ENCODE measurements at places on chromosomes 7 and 10.

DNA sequence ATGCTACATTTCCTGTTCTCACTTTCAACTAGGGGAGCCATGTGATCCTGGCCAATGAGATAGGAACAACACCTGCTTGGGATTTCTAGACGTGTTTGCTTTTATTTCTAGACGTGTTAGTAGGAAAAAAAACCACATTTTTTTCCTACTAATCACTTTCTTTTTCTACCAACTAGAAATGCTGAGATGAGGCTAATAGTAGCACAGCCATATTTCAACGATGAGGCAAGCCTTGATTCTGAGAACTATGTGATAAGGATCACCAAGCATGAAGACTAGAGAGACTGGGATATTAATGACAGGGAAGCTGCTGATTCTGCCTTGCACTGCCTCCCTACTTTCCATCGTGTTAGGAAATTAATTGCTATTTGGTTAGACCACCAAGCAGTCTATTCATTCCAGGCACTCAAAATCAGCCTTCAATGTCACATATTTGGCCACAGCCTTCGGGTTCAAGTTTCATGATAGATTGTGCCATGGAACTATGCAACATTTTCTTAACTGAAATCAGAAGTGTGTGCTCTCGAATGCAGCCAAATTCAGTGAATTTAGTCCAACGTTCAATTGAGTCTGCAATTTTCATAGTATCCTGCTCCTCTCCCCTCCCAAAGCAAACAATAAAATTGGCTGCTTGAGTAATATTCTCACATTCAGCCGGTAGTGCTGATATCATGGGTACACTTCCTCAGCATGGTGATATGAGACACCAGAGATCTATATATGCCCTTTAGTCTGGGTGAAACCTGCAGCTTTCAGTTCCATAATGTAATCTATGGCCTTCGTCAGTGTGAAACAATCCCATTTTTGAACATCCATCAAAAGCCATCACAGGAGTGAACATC lies 98.1 kb downstream of the GPR37 start:
- DNase-seq, result no peak

- DNase-seq, result peak; percentile 49
Observed at GRCh38 chr7:142496545-142496991, 238.7 kb upstream of the PRSS58 start.

GRCh38 chr7:25424113-25424512 lies 195.8 kb upstream of the NPVF start:
- no peak for DNase-seq

DNA sequence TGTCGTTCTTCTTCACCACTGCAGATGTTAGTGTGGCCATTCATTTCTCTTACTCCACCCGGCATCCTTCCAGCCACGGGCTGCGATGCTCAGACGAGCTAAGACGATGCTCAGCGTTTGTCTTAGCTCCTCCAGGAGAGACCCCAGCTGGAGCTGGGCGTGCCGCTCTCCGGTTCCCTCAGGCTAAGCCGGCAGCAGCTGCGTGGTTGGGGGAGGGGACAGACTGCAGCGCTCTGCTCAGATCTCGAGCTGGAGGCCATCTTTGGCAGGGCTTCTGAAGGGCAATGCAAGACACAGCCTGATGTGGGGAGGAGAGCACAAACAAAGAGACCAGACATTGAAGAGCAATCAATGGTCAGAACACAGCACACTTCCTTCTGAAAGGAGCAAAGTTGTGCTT lies 4.8 kb downstream of the INA start:
- peak; percentile 17 for DNase-seq

GRCh38 chr7:11768263-11768662 lies 63.7 kb downstream of the THSD7A start:
- no peak for DNase-seq

DNA sequence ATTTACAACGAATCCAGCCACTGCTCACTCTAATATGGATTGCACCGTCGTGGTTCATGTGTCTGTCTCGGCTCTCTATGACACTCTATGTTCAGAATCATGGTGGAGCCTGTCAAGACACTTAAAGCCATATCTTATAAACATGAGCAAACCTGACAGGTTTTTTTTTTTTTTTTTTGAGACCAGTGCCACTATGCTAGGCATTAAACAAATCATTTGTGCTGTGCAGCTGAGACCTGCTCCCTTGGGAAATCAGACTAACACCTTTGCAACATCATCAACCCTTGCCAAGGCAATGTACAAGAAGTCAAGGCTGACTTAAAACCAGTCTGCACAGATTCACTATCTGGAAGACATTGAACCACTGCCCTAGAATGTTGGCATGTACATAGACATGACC lies 181.2 kb upstream of the ANK3 start:
- DNase-seq, result no peak

DNA sequence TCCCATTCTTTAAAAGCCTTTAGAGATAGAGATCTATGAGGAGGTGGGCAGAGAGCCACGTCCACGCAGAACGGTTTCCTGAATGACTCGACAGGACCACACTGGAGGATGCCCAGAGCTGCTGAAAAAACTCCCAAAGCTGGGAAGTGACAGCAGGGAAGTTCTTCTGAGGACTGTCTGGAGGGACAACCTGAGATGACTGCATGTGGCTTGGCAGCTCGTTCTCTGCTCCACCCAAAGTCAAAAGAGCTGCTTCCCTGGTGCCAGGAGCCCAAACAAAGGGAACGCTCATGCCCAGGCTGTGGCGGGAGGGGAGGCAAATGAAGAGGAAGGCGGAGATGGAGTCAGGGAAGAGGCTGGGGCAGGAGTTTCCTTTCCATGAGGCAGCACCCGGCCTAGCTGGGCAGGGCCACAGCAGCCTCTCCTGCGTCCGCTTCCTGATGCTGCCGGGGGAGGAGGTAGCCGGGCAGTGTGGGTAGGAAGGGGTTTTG lies 95.4 kb downstream of the CCDC3 start:
- no peak for DNase-seq

DNA sequence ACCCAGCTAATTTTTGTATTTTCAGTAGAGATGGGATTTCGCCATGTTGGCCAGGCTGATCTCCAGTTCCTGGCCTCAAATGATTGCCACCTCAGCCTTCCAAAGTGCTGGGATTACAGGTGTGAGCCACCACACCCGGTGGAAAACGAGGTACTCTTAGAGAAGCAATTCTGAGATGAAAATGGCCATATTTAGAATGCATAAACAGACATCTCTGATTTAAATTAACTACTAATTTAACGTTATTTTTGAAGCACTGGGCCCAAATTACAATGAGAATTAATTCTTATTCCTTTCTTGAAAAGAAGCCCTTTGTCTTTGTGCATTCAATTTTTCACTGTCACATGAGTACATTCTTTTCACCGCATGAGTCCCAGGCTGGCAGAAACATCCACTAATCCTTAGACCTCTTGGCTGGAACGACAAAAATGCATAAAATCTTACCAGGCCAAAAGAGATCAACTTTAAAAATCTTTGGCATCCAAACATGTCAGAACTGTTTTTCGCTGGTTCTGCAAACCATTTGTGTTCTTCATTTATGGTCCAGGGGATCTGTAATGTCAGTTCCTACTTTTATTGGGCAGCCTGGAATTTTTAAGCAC lies 60.1 kb upstream of the CAPZA2 start:
- DNase-seq, result no peak

GRCh38 chr10:6114805-6115341 lies 26.0 kb downstream of the RBM17 start:
- DNase-seq, result peak; percentile 75

GRCh38 chr7:78345293-78345911 lies 546.8 kb downstream of the PHTF2 start:
- DNase-seq, result no peak

GRCh38 chr7:66877577-66878300 lies 43.3 kb upstream of the TMEM248 start:
- DNase-seq, result no peak

DNA sequence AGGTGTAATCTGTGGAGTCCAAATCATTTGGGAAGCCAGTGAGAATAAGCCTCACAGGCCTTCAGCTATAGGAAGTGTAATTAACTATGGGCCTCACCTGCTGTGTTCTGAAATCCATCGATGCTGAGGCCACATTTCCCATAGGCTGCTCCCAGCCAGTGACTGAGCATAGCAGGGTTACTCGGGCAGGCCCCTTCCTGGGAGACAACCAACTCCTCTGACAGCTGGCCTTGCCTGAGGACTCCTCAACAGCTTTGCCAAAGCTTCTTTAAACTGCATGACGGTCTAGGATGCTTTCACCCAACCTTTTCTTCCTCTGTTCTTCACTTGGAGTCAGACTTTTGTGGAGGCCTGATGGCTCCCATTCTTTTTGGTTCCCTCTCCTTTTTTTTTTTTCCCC lies 63.8 kb upstream of the SMNDC1 start:
- no peak for DNase-seq

- no peak for DNase-seq
Observed at GRCh38 chr10:86162036-86162435, 204.6 kb downstream of the GRID1 start.

GRCh38 chr7:111168182-111168581 lies 77.3 kb downstream of the LRRN3 start:
- no peak for DNase-seq

DNA sequence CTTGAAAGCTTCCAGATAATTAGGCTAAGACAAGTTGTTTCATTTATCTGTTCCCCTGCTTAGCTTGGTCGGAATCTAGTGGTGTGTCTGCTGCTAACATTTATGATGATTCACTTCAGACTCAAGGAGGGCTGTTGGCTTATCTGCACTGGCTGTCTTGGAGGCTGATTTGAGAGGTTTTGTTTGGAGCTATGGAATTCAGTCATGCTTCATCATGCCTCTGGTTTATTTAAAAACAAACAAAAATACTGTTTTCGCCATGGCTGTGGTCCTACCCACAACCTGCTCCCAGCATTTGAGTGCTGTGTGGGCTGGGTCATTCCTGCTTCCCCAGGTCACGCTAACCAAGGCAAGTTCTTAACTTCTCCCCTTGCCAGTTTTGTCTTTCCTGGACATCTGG lies 11.7 kb upstream of the ARPC1B start:
- DNase-seq, result no peak

GRCh38 chr10:60388116-60388625 lies 1.5 kb downstream of the ANK3 start:
- DNase-seq, result no peak

DNA sequence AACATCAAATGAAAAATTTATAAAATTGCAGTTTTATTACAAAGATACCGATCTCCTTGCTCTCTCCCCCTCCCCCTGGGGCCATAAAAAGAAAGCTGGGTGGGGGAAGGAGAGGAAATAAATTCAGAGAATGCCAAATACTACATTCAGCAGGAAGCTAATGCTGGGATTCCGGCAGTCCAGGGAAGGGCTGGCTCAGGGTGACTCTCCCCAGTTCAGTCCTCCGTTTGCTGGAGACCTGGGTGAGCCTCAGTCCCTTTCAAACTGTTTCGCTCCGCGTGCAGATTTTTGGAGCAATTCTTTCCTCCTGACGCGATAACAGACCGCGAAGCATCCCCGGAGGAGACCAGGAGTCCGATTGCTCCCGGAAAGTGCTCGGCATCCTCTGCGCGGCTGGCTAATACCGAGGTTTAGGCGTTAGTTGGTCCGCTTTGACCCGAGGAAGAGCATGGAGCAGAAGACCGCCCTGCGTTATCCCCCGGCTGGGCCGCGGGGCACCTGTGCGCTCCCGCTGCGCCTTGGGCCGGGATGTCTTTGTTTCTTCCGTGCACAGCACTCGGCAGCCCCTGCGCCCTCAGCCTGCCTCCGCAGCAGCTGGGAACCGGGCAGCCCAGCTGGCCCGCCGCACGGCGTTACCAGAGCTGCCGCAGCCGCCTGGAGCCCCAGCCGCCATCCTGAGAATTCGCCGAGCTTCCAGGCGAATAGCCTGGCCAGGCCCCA lies 3.9 kb upstream of the HOXA2 start:
- DNase-seq, result no peak

DNA sequence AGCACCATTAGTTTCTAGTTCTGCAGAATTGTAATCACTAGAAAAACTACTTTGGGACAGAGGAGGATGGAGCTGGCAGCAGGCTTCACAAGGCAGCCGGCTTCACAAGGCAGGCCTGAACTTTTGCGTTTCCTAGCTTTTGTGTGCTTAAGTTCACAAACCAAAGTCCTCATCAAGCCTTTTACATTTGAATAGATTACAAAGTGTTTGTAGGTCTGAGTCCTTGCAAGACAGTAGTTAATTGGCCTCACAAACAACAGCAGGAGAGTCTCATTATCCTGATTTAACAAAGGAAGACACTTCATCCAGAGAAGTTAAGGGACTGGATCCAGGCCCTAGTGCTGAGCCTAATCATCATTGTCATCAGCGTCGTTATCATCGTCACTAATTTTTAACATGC lies 147.8 kb upstream of the AUTS2 start:
- DNase-seq, result no peak

- DNase-seq, result peak; percentile 19
Observed at GRCh38 chr7:55515569-55516279, 56.6 kb downstream of the VOPP1 start.

DNA sequence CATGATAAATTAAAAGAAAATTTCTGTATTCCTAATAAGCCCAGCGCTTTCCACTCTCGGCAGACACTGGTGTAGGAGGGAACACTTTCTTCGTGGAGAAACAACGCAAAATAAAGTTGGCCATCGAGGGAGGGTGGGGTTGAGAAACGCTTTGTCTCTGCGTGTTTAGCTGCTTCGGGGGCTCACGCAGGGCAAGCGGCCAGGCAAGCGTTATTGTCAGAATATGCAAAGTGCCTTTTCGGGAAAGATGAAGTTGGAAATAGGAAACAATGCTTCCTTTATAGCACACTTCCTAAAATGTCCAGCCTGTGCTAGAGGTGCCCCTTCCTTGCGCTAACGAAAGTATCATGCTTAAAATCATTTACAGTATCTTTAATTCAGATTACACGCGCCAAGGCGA lies 1.9 kb upstream of the EBF3 start:
- no peak for DNase-seq

- no peak for DNase-seq
Observed at GRCh38 chr7:156950381-156950858, 908 bp downstream of the NOM1 start.

DNA sequence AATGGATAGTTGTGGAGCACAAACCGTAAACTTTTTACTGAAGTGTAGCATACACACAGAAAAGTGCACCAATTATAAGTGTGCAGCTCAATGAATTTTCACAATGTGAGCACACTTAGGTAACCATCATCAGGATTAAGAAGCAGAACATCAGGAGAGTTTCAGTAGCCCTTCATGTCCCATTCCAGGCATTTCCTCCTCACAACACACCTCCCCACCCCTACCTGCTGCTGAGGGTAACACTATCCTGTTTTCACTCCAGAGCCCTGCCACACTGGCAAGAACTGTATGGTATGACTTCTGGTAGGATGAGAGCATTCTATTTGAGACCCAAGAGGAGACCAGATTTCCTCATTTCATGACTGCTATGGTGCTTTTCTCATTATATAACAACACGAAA lies 166.5 kb downstream of the PPP1R3A start:
- DNase-seq, result no peak

GRCh38 chr10:79385392-79385795 lies 38.1 kb downstream of the PPIF start:
- no peak for DNase-seq

GRCh38 chr10:75414527-75414926 lies 13.0 kb upstream of the ZNF503 start:
- no peak for DNase-seq

GRCh38 chr10:5534880-5535856 lies 10.4 kb downstream of the CALML3 start:
- DNase-seq, result no peak

GRCh38 chr10:26527018-26527417 lies 88.9 kb downstream of the APBB1IP start:
- DNase-seq, result no peak

- DNase-seq, result no peak
Observed at GRCh38 chr7:108294595-108294994, 161.6 kb downstream of the NRCAM start.

- DNase-seq, result no peak
Observed at GRCh38 chr10:63717027-63717715, 196.0 kb downstream of the REEP3 start.

- no peak for DNase-seq
Observed at GRCh38 chr7:41861642-41862041, 158.8 kb upstream of the INHBA start.

Measured in midbrain (tissue), 1 donor.